ENCODE measurements at places on chromosomes 3 and 15.

- DNase-seq = no peak
Observed at GRCh38 chr3:118729546-118729945, 305.1 kb downstream of the IGSF11 start.

DNA sequence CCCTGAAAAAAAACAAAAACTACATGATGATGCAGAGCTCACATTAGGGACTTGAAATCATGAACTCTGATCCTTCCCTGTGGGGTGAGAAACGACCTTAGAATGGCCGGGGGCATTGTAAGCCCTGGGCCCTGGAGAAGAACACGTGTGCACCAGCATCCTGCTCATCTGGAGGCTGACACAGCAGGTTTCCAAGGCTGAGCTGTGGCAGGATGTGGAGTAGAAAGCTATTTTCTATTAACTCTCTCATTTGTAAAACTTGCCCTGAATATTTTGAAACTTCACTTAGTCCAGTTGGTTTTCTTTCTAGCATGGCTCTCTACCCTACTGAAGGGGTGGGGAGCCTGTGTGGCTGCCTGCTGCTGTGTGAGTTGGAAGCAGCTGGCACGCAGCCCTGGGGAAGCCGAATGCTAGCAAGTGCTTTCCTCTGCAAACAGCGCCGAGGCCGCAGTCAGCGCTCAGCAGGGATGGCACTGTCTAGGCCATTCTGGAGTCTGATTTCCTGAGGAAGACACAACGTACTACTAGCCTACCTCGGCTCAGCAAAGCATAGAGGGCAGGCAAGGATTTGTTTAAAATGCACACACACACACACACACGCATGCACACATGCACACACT lies 58.0 kb downstream of the GABRG3 start:
- DNase-seq = peak; percentile 31

DNA sequence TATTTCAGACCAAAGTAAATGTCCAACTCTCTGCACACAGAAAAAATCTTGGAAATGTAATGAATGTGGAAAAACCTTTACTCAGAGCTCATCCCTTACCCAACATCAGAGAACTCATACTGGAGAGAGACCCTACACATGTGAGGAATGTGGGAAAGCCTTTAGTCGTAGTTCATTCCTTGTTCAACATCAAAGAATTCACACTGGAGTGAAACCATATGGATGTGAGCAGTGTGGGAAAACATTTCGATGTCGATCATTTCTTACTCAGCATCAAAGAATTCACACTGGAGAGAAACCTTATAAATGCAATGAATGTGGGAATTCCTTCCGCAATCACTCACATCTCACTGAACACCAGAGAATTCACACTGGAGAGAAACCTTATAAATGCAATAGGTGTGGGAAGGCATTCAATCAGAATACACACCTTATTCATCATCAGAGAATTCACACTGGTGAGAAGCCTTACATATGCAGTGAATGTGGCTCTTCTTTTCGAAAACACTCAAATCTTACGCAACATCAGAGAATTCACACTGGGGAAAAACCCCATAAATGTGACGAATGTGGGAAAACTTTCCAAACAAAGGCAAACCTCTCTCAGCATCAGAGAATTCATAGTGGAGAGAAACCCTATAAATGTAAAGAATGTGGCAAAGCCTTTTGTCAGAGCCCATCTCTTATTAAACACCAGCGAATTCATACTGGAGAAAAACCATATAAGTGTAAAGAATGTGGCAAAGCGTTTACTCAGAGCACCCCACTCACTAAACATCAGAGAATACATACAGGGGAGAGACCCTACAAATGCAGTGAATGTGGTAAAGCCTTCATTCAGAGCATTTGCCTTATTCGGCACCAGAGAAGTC lies 8.0 kb upstream of the ZNF501 start:
- DNase-seq = no peak

- no peak for DNase-seq
Observed at GRCh38 chr15:40459391-40460015, 11.3 kb upstream of the CHST14 start.

GRCh38 chr3:124115279-124115678 lies 123.4 kb upstream of the ROPN1 start:
- no peak for DNase-seq

DNA sequence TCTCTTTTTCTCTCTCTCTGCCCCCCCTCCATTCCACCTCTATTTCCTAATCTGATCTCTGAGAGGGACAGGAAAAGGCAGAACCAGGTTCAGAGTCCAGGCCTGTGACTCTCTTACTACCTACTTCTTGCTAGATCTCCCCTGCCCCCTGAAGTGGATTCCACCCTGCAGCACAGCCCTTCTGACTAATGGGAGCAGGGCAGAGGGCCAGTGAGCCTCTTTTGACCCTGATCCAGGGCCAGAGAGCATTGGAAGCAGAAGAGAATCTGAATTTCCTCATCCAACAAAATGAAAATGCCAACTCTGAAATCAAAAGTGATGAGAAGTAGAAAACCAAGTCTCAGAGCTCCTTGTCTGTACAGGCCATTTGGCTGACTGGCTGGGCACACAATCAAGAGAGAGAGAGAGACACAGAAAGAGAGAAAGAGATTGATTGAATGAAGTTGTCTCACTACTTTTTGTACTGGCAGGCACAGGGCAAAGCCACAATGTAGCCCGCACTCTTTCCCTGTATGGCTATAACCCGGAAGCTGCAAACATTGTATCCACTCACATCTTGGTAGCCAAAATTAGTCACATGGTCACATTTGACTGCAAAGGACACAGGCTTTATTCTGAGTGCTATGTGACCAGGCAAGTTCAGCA lies 31.6 kb upstream of the GLCE start:
- DNase-seq = no peak

GRCh38 chr3:105351821-105352220 lies 14.9 kb upstream of the ALCAM start:
- DNase-seq = no peak

DNA sequence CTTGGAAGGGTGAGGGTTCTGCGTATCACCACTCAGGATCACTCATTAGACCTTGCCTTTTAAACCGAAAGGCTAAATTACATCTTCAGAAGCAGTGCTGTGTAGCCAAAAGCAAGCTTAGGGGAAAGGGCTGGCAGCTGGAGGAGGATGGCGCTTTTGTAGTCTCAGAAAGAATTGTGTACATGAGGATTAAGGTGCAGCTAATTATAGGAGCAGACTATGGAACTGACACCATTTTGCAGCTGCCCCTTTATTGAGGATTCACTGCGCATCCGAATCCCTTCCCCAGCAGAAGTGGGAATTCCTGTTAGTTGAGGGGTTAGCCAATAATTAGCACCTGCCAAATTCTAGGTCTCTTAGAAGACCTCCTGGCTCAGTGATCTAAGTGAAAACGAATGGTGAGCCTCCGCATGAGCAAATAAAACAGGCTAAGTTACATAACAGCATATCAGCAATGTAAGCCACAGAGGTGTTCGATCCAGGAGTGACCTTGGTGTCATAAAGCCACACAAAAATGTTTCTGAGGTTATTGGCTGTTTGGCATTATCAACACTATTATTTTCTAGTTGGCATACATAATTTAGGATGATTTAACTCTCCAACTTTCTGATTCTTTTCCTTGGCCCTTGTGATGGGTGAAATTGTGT lies 42.6 kb upstream of the SEMA6D start:
- peak; percentile 59 for DNase-seq

- no peak for DNase-seq
Observed at GRCh38 chr3:143166376-143166775, 46.8 kb downstream of the CHST2 start.

DNA sequence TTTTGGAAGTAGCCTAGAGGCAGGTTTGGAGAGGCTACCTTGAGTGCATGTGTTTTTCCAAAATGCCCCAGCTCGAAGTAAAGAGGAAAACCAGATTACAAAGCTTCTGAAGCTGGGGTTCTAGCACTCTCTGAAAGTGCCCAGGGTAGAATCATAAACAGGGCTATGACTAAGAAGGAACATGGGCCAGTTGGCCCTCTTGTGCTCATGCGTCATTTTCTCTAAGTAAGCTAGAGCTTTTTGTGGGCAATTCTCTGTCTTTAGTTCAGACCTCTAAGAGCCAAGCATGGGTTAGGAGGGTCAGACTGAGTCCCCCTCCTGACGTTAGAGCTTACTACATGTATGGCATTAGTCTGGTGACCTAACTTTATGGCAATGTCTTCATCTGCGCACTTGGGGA lies 129.5 kb upstream of the UMPS start:
- DNase-seq = no peak

DNA sequence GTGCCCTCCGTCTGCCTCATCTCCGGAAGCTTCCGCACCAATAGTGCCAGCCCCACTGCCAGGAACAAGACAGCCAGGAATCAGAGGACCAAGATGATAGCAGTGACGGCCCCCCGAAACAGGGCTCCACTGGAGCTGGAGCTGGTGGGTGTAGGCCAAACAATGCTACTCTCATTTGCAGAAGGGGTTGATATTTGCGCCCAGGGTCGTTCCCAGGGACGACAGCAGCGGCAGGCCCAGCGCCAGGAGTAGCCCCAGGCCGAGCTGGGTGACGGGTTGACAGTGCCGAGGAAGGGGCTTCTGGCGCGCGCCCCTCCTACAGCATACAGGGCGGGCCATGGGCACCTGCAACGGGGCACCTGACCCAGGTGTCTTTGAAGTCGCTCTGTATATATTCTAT lies 301.4 kb downstream of the CNTN6 start:
- DNase-seq = no peak

- no peak for DNase-seq
Observed at GRCh38 chr15:88077296-88078020, 179.1 kb downstream of the NTRK3 start.

DNA sequence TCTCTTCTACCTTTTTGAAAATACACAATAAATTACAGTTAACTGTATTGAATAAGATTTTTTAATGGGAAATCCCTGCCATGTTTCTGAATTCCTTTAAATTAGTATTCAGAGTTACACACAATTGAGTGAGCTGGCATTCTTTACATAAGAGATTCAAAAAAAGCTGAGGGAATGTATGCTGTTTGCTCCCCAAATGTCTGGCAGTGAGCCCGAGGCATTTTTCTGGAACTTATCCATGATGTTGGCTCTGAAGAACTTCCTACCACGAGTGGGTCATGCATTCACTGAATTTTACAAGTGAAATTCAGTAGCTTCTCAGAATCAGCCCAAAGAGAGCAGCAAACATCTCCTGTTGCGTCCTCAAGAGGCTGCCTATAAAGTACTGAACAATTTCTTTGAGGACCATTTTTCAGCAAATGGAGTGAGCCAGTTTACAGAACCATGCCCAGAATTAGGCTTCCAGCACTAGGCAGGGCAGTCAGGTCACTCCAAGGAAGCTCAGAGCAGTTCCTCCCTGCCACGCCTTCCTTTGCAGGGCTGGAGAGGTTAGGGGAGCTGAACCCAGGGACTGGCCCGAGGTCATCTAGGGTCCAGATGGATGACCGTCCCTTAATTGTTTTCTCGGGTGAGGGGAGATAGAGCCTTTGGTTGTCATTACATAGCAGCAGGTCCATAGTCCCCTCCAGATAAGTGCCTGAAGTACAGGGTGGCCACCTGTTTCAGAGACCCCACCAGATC lies 21.2 kb downstream of the GABRA5 start:
- no peak for DNase-seq

DNA sequence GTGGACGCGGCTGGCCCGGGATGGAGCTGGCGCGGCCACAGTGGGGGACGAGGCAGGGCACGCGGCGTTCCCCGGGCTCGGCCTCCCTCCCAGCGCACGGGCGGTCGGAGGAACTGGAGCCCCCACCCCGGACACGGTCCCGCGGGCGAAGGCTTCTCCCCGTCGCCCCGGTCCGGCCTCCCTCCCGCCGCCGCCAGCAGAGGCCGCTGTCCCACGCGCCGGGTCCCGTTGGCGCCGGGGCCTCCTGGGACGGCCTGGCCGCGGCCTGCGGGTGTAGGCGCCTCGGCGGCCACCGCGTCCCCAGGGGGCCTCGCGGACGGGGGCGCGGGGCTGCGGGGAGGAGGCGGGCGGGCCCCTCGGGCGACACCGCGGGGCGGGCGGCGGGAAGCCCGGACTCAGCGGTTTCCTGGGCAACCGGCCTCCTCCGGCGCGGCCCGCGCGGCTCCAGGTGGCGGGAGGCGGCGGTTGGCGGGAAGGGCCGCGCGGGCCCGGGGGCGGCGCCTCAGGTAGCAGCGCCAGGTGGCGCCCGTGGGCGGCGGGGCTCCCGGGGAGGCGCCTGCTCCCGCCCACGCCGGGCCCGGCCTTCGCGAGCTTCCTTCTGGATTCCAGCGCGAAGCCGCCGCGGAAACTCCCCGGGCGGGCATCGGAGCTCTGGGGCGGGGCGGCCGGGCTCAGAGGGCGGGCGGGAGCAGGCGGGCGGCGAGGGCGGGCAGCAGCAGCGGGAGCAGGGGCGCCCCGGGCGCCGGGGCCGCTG lies 26.7 kb downstream of the MELTF start:
- peak; percentile 95 for DNase-seq

GRCh38 chr15:85311647-85312046 lies 68.8 kb upstream of the AKAP13 start:
- DNase-seq = no peak

DNA sequence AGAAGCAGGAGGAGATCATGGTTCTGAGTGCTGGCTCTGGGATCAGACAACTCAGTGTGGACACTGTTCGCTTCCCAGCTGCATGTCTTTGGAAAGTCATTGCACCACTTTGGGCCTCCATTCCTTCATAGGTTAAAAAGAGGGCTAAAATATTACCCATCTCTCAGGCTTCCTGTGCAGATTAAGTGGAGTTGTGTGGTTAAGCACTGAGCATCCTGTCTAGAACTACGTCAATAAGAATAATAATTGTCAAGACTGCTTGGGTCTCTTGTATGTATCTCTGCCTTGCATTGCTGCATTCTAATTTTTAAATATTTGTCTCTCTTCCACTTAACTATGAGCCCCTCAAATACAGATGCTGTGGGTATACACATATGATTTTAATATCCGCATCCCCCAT lies 22.3 kb downstream of the CFAP161 start:
- DNase-seq = no peak

DNA sequence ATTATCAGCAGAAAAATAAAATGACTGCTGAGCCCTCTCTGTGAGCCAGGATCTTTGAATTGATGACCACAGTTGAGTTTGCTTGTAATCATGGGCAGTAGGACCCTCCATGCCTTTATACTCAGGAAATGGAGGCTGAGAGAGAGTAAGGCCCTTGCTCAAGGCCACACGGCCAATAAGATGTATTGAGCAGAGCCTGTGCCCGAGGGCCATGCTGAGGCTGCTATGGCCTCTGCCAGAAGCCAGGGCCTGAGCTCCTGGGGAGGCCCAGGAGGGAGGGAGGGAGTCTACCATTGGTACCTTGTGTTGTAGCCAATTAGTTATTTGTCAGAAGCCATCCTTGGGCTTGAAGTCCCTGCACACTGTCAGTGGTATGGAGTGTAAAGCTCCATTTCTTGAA lies 151.4 kb downstream of the DNAJB8 start:
- no peak for DNase-seq

- DNase-seq = no peak
Observed at GRCh38 chr15:24877174-24877573, 77.6 kb upstream of the SNRPN start.

DNA sequence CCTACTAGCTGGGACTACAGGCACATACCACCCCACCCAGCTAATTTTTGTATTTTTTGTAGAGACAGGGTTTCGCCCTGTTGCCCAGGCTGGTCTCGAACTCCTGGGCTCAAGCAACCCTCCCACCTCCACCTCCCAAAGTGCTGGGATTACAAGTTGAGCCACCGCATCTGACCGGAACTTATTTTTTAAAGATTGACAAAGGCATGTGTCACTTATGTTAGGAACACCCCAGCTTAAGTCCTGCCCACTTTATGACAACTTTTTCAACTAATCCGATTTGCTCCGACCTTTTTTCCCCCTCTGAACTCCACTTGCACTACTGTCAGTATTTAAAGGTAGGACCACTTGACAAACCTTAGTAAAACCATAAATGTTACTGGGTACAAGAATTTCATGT lies 211.6 kb upstream of the NR2E3 start:
- no peak for DNase-seq

- DNase-seq = no peak
Observed at GRCh38 chr3:177995381-177996085, 540.7 kb upstream of the KCNMB2 start.

GRCh38 chr15:100766243-100767000 lies 113.2 kb upstream of the ALDH1A3 start:
- DNase-seq = no peak
